ENCODE measurements at places on chromosomes 3 and 15.

- no peak for DNase-seq
Observed at GRCh38 chr3:170056710-170057454, 19.1 kb downstream of the GPR160 start.

GRCh38 chr3:155890671-155891190 lies 20.3 kb downstream of the GMPS start:
- no peak for DNase-seq

GRCh38 chr3:61073566-61074165 lies 177.6 kb downstream of the FHIT start:
- DNase-seq = no peak

GRCh38 chr3:49914906-49915305 lies 11.2 kb upstream of the MST1R start:
- DNase-seq = no peak

- no peak for DNase-seq
Observed at GRCh38 chr15:64544450-64544849, 84.1 kb downstream of the ZNF609 start.

GRCh38 chr3:104909198-104909597 lies 457.5 kb upstream of the ALCAM start:
- no peak for DNase-seq

- no peak for DNase-seq
Observed at GRCh38 chr3:14323401-14324223, 78.8 kb upstream of the SLC6A6 start.

- DNase-seq = no peak
Observed at GRCh38 chr15:20348291-20348899, 193.2 kb downstream of the GOLGA6L6 start.

DNA sequence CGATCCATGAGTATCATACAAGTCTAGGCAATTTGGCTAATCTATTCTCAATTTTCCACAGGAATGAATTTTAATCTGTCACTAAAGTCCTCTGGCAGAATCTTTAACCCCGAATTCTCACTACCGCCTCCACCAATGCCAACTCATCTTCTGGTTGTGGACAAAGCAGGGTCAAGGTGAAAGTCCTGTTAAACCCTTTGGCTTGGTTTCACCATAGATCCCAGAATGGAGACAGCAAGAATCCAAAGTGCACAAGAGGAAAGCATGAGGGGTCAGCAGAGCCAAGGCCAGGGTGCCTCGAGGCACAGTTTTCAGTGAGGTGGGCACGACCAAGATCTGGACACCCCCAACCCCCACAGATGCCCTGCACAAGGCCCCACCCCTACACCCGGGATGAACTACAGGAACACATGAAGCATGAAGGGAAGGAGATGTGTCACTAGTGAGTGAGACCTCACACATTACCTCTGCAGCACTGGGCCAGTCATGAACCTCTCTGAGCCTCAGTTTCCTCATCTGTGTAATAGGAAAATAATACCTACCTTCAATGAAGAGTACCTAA lies 466.2 kb downstream of the EPHB1 start:
- no peak for DNase-seq

DNA sequence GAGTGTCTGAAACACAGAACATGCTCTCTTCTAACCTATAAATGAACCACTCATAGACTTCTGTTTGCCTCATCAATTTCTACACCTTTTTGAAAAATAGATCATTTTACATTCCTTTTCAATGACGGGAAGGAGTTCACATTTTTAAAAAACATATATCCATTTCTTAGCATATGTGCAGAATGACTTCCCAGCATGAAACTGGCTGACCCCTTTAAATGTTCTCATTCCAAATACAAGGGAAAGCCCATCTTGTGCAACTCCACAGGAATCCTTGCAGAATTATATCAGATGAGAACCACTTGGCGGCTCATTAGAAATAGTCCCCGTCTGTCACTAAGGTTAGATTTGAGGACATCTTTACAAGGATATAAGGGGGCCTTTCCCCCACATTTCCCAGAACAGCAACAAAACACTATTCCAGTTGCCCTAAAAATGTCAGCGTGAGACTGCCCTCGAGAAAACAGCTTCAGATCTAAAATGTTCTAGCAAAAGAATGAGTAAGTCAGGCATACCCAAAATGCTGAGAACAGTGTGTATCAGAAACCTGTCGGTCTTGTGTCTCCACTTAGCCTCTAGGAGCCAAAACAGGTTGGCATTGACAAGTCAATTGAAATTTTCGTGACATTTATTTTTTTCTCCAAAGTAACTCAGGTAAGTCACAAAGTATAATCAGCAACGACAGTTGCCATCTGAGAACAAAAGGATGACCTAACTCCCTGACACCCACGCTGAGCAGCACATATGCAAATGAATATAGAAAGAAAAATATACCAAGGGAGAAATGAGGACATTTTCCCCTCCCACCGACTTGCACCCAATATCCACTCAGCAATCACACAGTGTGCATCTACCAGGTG lies 63.1 kb downstream of the FOXP1 start:
- DNase-seq = no peak

GRCh38 chr3:184085389-184085852 lies 11.4 kb upstream of the HTR3E start:
- no peak for DNase-seq

DNA sequence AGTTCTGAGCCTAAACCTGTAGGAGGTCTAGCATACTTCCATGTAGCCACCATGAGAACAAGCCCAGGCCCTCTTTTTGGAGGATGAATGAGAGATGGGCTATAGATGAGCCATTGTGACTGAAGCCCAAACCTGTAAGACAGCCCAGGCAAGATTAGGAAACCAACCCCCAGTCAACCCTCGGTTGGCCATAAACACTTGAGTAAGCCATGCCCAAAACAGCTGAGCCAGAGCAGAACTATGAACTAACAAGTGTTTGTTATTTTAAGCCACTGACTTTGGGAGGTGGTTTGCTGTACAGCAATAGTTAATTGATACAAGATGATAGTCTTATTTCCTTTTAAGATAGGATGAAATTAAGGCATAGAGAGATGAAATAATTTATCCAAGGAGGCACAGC lies 12.4 kb upstream of the CPNE4 start:
- no peak for DNase-seq

DNA sequence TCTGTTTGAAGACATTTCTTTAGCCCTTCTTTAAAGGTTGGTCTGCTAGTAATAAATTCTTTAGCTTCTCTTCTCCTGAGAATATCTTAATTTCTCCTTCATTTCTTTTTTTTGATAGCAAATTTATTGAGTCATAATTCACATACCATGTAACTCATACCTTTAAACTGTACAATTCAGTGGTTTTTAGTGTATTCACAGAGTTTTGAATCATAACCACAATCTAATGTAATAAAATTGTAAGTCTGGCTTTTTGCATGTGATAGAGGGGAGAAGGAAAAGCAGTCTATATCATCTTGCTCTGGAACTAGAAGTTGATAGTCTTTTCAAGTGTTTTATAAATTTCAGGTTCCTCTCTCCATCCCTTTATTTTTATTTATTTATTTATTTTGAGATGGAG lies 81.3 kb downstream of the APBA2 start:
- no peak for DNase-seq
